ENCODE measurements at places on chromosomes 4 and X.

GRCh38 chr4:40924793-40925117 lies 175.0 kb downstream of the NSUN7 start:
- no peak for DNase-seq

- no peak for DNase-seq
Measured at GRCh38 chr4:27917381-27917780, 1056.7 kb downstream of the STIM2 start.

DNA sequence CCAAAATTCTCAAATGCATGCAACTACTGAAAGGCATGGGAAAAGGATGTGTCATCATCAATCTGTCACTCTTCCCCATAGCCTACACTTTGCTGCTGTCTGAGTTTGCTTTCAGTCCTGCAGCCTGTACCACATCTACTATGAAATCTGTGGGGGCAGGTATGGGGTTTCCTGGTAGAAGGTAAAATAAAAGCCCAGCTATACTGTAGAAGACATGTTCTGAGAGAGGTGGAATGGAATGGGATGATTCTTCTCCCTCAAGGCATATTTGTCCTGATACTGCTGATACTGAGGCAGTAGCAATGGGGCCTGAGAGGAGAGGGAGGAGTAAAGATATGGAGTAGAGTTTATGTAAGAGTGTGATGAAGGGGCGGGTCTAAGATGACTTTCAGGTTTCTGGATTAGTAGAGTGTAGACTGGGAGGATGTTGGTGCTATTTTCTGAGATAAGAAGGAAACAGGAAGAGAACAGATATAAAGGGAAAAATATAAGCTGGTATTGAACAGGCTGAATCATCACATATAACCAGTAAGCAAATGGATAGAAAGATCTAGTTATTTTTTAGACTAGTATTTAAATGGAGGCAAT lies 38.7 kb upstream of the GYPA start:
- DNase-seq, result no peak

- DNase-seq, result no peak
Measured at GRCh38 chr4:25929298-25929686, 15.3 kb downstream of the SMIM20 start.

DNA sequence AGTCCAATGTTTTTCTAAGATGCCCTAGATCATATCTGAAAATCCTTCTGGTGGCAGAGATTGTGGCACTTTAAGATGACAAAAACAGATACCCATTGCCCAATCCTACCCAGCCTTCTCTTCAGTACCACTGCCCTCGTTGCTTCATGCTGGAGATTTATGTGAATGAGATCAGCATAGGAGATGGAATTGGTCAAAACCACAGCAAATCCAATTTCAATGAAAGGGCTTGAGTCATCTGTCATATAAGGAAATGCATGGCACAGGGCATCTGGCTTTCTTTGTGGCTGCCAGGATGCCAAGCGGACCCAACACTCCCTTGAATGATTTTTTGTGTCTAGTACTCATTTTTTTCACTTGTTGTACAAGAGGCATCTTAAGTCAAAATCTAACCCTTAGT lies 16.8 kb downstream of the AFF2 start:
- no peak for DNase-seq

DNA sequence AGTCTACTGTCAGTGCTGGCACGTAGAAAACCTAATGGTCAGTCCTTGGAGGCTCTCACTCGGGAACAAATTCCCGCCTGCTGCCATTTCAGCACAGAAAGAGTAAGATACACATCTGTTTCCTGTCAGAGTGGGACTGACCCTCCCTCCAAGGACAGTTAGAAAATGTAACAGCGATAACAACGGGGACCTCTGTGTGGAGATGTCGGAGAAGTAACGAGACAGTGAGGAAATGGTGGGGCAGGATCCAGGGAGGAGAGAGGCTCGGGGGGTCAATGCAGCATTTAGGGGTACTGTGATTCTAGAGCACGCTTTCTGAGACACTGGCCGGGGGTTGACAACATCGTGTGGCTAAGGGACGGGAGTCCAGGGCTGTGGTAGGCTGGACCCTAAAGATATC lies 36.0 kb upstream of the SORCS2 start:
- no peak for DNase-seq

GRCh38 chrX:2313864-2314640 lies 186.7 kb downstream of the DHRSX start:
- DNase-seq, result no peak

DNA sequence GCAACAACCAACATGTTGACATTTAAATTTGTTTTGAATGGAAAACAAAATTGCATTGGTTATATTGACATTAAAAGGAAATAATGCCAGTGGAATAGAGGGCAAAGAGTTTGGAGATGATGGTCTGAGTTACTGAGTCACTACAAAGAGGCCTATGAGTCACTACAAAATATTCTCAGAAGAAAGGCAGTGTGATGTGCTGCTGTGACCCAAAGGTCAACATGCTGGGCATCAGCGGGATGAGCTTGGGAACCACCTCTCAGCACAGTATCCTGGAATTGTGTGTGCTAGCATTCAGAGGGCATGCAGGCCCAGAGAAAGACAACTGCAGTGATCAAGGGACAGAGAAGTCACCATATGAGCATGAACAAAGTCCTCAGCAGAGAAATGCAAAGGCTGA lies 2.8 kb downstream of the CMC4 start:
- DNase-seq, result no peak

- DNase-seq, result no peak
Measured at GRCh38 chrX:150616179-150616862, 47.9 kb downstream of the MTM1 start.

DNA sequence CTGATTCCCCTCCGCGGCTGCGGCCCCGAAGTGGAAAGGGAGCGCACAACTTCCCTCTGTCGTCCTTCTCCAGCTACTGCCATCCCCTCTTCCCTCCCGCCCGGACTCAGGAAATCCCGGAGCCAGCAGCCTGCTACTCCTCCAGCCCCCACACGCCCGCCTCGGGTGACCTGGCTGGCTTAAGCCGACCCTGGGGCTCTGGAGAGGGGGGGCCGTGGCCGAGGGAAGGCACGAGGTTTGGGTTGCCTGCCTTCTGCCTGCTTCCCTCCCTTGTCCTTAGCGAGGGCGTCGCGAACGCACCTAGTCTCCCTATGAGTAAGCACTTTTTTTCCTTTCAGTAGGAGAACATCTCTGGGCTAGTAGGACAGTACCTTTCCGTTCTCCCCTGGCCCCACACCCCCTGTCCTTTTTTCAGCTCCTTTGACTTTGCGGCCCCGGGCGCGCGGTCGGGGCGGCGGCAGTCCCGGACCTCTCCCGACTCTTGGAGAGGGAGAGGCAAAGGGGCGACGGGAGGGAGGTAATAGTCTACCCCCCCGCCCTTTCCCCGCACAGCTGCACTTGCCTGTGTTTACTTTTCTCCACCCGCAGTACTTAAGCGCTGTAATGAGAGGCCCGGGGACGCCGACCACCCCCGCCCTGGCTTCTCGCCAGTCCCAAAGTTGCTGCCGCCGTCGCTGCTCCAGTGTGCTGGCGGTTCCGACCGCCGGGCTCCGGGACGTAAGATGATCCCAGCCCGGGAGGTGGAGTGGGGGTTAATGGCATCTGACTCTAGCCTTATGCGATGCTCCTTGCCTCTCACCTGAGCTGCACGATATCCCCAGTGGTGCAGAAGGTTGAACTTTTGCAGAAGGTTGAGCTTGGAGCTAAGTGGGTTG lies 868 bp downstream of the PLS3 start:
- no peak for DNase-seq

DNA sequence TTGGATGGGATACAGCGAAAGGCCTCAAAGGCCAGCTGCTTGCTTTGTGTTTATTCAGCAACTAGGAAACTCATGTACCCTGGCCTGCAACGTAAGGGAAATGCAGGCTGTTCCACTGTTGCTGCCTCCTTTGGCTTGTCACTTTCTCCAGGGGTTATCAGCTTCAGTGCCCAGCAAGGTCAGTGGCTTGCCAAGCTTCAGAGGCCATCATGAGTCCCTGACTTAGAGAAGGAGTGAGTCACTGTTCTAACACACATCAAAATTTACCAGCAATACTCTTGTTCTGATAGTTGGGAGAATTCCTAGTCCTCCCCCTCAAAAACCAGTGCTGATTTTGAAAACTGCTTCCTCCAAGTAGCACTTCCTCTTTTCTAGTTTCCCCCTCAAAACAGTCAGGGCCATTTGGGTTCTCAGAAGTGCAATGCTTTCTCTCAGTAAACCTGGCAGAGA lies 250.8 kb downstream of the ARHGAP24 start:
- DNase-seq, result no peak

DNA sequence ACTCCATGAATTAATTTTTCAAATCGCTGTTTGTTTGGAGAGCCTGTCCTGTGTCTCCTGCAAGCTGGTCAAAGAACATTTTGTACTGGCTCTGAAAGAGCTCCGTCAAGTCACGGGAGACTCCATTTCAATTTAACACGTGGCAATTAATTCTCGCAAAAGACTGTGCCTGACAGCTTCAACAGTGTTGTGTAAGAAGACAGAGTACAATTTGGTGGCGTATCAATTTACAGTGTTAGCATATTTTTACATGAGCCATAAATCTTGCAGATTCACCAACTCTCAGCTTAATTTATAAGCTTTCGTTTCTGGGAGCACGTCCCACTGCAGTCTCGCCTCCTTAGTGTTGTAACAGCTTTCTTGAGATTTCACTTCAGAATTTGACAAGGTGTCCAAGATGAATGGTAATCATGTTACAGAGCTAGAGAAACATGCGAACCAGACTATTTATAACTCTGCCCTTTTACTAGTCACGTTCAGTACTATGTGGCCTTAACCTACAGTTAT lies 70.8 kb downstream of the RWDD4 start:
- peak; percentile 18 for DNase-seq

DNA sequence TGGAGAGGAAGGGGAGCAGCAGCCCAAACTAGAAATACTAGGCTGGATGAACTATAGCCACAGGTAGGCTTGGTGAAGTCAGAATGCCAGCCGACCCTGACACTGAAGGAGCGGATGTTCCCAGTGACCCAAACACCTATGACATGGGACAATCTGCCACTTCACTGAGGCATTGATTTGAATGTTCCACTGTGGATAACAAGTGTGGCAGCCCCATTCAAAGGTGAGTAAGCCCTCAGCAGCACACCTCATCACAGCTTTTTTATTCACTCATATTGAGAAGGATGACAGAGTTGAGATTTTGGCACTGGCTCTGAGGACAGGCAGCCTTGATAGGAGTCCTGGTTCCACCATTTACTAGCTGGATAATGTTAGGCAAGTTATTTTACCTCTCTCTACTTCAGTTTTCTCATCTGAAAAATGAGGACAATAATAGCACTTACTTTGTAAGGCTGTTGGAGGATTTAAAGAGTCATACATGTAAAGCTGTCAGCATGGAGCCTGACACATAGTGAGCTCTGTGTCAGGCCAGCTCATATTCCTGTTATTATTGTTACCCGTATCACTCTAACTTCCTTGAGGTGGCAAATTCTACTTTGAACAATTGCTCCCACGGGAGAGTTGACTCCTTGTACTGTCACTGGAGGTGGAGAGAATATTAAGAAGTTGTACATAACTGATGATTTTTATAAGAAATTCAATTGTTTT lies 114.6 kb downstream of the RASL11B start:
- no peak for DNase-seq

GRCh38 chr4:126778348-126778747 lies 854.4 kb upstream of the INTU start:
- DNase-seq, result no peak

GRCh38 chr4:20422398-20422797 lies 170.7 kb downstream of the SLIT2 start:
- DNase-seq, result no peak

- no peak for DNase-seq
Measured at GRCh38 chrX:119235051-119235511, 1.0 kb upstream of the PGRMC1 start.

DNA sequence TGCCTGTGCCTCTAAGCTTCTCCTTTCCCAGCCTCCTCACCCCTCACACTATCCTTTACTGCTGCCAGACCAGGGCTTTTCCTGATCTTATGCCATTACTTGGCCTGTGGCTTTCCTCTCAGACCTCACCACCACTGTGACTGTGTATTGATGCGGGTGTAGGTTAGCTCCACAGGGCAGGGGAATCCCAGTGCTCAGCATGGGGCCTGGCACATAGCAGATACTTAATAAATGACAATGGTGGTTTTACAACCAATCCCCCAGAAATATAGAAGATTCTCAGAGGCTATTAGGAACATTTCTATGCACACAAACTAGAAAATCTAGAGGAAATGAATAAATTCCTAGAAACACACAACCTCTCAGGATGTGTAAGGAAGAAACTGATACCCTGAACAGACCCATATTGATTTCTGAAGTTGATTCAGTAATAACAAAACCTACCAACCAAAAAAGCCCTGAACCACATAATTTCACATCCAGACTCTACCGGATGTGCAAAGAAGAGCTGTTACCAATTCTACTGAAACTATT lies 129.6 kb upstream of the QRFPR start:
- no peak for DNase-seq

- DNase-seq, result no peak
Measured at GRCh38 chr4:78660559-78660958, 109.0 kb downstream of the ANXA3 start.

GRCh38 chrX:50813843-50814661 lies at the start of gene SHROOM4:
Gene SHROOM4 (minus strand): TSS chrX:50814194. CDS start chrX:50814018, 176 bp downstream.
- DNase-seq, result peak; percentile 69

GRCh38 chr4:118307643-118308042 lies 45.2 kb downstream of the PRSS12 start:
- no peak for DNase-seq

DNA sequence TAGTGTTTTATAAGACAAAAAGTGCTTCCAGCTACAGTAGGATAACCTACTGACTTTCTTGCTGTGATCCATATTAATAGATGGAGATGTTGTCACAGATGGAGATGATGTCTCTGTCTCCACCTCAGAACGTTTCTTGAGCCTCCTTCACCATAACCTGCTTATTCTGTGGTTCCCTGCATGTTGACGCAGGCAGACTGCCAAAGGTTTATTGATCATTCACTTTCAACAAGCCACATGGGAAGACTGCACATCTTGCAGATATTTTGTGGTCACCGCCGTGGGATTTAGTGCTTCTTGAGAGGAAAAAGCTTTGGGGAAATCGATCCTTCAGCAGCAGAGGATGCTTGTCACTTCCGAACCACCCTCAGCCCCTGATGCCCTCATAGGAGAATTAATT lies 943.0 kb upstream of the PRKX start:
- no peak for DNase-seq

DNA sequence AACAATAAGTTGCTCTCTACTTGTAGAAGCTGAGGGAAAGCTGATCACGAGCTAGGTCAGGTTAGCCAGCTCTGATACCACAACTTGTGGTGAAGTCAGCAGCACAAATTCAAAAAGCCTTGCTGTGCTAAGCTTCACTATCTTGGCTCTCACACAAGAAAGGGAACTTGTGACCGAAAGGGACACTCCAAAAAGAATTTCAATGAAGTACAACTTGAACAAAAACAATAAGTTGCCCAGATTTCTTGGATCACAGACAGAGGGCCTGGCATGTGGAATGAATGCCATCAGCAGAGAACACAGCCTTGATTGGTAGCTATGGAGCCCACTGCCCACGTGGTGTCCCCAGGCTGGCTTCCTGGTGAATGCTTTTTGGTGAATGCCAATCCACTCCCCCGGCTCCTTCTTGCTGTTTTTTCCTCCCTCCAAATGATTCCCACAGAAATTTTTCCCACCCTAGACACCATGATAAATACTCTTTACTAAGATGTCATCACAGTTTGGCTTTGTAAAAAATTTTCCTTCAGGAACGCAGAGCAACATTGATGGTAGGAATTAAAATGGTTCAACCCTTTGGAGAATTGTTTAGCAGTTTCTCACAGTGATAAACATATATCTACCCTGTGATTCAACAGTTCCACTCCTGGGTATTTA lies 82.6 kb downstream of the ANXA3 start:
- DNase-seq, result no peak

- no peak for DNase-seq
Measured at GRCh38 chr4:164087733-164088132, 593.2 kb downstream of the TMA16 start.

GRCh38 chr4:8353912-8354453 lies 84.4 kb downstream of the HTRA3 start:
- no peak for DNase-seq
